ENCODE measurements at places on chromosomes 12 and 14.

DNA sequence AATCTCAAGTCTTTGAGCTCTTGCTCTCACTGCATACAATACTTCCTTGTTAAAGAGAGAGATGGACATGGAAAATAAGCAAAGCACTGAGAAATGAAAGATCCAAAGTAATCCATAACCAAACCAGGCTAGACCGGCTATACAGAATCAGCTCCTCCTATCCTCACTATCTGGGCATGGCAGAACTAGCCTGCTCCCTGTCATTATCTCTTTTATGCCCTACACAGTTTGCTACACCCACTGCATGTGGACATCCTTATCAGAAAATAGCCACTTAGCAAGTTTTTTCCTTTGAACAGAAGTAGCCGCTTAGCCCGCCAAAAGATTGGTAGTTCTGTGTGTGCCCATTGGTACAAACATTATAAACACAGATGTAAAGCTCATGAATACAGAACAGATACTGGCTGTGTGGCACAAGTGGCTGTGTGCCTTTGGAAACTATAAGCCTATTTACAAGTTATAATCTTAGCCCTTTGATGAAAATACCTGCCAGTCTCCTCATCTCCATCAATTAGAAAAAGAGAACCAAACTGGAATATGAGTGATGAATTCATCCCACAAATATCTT is 34.7 kb downstream of the SPTB start:
- no peak for DNase-seq

DNA sequence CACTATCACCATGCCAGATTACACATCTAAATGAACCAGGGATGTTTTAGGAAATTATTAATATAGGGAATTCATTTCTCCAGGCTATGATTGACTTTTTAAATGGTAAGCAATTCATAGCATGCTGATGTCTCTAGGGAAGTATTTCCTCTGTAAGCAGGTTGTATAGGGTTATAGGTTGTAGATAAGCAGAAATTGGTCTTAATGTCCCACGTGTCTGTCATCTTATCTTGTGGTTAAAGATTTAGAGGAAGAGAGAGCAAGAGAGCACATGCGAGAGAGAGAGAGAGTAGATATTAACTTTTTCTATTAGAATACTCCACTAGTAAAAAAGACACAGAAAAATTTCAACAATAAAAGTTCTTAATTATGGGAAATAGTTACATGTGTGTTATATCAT is 32.6 kb downstream of the TRHDE start:
- DNase-seq = no peak

GRCh38 chr12:3200032-3200617 is 122.9 kb downstream of the TSPAN9 start:
- no peak for DNase-seq

GRCh38 chr12:24423611-24424010 is 474.1 kb upstream of the SOX5 start:
- DNase-seq = no peak

DNA sequence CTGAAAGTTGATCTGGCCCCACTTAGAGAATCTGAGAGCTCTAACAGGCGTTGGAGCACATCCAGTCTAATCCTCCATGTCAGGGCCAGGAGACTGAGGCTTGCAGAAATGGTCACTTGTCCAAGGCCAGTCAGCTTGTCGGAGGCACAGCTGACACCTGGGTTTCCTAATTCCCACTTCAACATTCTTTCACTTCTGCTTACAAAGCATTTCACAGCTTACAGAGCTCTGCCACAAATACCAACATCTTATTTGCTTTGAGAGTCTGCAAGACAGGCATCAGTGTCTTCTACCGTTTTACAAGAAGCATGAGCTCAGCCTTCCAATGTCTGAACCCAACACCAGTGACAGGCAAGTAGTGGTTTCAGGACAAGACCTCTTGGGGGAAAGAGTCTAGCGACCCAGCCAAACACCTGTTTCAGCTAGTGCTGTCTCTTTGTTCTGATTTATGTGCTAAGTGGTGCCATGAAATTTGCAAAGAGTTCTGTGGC is 31.8 kb downstream of the ISCA2 start:
- DNase-seq = no peak

DNA sequence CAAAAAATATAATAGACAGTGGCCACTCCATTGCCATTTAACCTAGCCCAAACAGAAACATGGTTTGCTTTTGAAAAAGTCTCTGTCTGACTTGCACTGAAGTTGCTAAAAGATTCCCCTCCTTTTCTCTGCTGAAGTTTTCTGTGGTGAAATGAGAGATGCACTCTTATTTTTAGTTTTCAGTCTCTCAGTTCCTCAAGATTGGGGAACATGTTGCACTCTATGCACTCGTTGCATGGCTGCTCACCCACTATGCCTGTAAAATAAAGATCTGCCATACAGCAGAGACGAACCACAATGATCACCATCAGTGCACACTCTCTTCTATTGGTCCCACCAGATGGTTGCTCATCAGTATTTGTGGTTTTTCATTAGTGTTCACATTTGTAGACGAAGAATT is 13.1 kb upstream of the DAAM1 start:
- DNase-seq = no peak

DNA sequence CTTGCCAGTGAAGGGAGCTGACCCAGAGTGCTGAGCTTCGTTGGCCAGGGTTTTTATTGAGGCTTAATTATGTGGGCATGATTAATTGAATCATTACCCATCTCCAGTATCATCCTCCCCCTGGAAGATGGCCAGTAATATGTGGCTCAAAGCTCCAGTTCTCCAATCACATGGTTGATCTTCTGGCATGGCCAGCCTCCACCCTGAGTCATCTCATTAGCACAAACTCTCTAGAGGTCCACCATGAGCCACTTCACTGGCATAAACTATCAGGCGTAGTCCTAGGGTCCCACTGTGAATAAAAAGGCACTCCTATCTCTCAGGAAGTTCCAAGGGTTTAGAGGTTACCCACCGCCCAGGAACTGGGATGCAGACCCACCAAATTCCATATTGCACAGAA is 135.0 kb downstream of the ANO6 start:
- DNase-seq = no peak

DNA sequence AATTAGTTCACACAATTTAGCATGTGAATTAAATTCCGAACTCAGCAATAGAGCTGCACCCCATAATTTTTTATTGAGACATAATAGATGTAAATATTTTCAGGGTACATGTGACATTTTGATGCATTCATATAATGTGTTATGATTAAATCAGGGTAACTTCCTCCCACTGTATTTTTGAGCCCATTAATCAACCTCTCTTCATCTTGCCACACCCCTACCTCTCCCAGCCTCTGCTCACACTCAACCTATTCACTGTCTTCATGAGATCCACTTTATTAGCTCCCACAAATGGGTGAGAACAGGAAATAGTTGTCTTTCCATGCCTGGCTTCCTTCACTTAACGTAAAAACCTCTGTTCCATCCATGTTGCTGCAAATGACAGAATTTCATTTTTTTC is 14.7 kb downstream of the IL26 start:
- DNase-seq = no peak

GRCh38 chr12:8648576-8649205 is 13.9 kb downstream of the MFAP5 start:
- DNase-seq = peak; percentile 65

DNA sequence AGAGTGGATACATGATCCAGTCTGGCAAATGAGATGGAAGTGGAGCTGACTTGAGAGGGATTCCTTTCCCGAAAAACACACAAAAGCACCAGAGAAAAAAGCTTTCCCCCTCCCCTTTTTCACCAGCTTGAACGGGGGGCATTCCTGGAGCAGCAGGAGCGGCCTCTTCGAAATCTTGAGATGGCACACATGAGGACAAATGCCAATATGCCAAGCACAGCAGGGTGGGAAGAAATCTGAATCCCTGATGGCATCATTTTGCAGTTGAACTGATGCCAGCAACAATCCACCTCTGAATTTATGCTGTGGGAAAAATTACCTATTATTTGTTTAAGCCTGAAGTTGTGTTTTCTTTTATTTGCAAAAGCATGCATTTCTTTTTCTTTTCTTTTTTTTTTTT is 29.7 kb upstream of the BICD1 start:
- DNase-seq = no peak

GRCh38 chr14:30069536-30069935 is 141.9 kb upstream of the PRKD1 start:
- no peak for DNase-seq

- DNase-seq = no peak
Measured at GRCh38 chr14:46973295-46973694, 321.7 kb upstream of the RPL10L start.

GRCh38 chr12:60021235-60021634 is 425.4 kb downstream of the SLC16A7 start:
- DNase-seq = no peak

GRCh38 chr12:62581288-62582064 is 114.8 kb downstream of the MON2 start:
- DNase-seq = no peak

- DNase-seq = peak; percentile 81
Measured at GRCh38 chr14:66070542-66071319, 415.4 kb upstream of the CCDC196 start.

GRCh38 chr12:98355322-98355721 is 160.1 kb upstream of the TMPO start:
- no peak for DNase-seq

GRCh38 chr14:72129291-72129690 is 197.1 kb downstream of the RGS6 start:
- no peak for DNase-seq

DNA sequence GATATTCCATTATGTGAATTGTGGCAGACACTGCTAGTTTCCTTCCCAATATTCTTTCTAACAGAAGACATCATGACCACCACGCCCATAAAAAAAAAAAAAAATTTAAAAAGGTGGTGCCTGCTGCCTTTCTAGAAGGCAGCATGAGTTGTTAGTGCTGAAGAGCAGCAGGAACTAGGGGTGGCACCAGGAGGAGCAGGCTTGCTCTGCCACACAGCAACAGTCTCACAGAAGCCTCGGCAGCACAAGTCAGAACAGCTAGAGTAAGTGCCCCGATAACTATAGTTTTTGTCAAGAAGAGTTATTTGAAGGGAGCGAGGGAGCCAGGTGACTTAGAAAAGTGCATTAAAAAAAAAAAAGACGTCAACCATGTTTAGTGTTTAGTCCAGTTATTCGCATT is 66.4 kb upstream of the TMEM263 start:
- no peak for DNase-seq

- no peak for DNase-seq
Measured at GRCh38 chr14:69317102-69317755, 57.3 kb downstream of the GALNT16 start.

DNA sequence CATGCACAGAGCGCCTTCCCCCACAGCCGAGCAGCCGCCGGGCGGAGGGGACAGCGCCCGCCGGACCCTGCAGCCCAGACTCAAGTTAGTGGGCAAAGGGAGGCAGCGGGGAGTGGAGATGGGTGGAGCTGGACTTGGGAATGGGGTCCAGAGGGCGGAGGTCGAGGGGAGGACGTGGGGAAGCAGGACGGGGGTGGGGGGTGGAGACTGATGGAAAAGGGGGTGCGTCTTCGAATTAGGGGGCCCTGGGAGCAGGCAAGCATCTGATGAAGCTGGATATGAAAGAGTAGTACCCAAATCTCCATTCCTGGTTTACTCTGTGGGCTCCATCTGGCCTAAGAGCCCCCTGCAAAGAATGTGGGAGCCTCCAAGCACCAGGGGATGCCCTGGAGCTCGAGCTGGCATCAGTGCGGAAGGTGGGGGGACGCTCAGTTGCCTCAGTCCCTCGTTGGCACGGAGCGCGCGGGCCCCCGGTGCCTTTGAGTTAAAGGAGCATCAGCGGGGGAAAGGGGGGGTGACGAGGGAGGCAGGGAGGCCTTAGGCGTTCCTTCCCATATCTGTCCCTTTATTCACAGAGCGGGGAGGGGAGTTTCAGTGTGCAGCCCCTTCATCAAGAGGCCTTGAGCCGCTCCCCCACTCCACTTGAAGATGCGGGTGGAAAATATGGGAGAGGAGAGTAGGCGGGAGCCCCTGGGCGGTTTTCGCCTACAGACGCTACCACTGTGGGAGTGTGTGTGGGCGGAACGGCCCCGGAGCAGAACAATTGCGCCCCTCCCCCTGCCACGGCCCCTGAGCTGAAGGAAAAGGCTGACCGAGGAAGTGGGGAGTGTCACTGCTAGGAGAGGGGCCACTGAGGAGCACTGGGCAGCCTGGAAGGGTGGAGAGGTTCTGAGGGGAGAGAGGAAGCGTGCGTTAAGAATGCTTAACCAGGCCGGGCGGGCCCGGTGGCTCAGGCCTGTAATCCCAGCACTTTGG is 644 bp downstream of the NAB2 start:
- DNase-seq = peak; percentile 68

- no peak for DNase-seq
Measured at GRCh38 chr14:101098177-101098576, 194.7 kb upstream of the RTL1 start.

- no peak for DNase-seq
Measured at GRCh38 chr12:121613462-121613861, 12.9 kb upstream of the ORAI1 start.

- peak; percentile 87 for DNase-seq
Measured at GRCh38 chr14:101731187-101732080, 30.1 kb upstream of the PPP2R5C start.

GRCh38 chr12:96120359-96121100 is 73.6 kb upstream of the ELK3 start:
- no peak for DNase-seq

GRCh38 chr14:101072531-101072930 is 169.0 kb upstream of the RTL1 start:
- peak; percentile 1 for DNase-seq

- no peak for DNase-seq
Measured at GRCh38 chr12:58950739-58951100, 30.4 kb upstream of the LRIG3 start.

- no peak for DNase-seq
Measured at GRCh38 chr14:83614956-83615355, 1915.0 kb upstream of the FLRT2 start.

GRCh38 chr14:38490273-38490672 is 234.4 kb upstream of the CLEC14A start:
- no peak for DNase-seq

DNA sequence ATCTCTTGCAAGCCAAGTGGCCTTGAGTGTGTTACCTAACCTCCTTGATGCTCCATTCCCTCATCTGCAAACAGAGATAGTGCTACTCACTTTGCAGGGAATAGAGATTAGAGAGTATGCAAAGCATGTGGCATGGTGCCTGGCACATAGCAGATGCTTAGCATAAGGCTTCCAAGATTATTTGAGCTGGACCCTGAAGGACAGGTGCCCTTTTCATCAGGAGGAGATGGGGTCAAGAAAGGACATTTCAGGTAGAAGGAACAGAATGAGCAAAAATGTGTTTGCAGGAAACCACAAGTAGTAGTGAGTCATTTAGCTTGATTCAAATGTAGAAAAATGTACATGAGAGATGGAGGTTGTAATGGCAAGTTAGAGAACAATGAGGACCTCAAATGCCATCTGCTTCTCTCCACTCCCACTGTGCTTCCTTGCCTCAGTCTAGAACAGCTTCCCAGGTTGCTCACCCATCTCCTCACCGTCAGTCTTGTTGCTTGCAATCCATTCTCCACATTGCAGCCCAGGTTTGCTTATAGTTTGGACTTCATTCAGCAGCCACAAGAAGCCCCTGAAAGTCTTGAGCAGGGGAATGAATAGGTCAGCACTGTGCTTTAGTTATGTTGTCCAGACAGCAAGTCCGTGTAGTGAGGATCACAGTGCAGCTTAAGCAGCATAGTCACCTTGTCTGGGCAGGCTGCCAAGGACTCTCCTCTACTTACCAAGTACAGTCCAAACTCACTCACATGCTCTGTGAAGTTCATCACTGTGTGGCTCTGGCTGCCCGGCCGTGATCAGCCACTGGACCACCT is 536.3 kb upstream of the CCDC196 start:
- DNase-seq = no peak
